ENCODE measurements at places on chromosomes 12 and 14.

GRCh38 chr12:116196752-116197718 is 80.5 kb downstream of the MED13L start:
- DNase-seq, result no peak

DNA sequence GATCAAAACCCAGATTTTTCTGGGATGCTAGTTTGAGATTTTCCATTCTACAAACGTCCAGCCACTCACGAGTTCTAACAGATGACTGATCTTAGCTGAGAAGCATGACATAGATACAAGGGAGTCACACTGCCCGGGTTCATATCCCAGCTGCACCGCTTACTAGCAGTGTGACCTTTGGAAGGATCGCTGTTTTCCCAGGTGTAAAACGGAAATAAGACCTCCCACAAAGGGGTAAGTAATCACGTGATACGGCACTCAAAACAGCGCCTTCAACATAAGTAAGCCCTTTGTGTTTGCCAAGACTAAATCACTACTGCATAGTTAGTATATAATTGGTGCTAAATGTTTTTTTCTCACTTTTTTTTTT is 624 bp upstream of the PWP1 start:
- peak; percentile 12 for DNase-seq

DNA sequence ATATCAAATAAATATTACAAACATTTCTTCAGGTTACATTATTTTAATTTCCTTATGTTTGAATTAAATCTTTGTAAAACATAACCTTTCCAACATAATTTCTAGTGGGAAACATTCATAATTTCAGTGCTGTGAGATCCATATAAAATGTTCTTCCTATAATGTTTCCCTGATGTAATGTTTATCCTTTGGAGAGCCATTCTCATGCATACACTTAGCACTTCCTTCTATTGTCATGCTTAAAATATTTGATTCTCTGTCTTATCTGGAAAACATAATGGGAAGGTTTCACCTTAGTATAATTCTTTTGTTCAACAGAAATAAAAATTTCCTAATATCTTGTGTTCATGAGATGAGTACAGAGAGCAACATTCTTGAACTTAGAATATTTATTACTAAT is 472.5 kb downstream of the ADAMTS20 start:
- no peak for DNase-seq

DNA sequence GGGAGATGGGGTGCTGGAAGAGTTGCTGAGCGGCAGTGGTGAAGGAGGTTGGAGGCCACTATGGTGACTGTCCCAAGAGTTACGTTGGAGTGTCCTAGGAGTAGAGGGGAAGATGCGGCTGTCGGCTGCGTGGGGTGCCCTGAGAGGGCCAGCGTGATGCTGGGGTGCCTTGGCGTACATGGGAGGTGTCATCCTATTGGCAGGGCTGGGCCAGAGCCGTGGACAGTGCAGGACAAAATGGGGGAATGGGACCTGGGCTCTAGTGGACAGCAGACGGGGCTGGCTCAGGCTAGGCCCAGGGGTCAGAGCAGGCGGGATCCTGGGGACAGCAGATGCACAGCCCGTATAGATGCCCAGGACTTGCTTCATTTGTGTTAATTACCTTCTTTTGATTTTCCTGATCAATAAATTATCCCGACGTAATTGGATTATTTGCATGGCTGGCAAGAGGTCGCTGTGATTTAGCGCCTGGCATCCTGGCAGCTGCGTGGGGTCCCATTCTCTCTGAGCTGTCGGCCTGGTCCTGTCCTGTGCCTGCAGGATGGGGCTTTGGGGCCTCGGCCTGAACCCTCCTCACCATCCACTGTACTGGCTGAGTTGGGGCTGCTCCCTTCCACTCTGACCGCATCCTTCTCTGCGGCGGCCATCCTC is 203.9 kb upstream of the C14orf180 start:
- DNase-seq, result no peak

DNA sequence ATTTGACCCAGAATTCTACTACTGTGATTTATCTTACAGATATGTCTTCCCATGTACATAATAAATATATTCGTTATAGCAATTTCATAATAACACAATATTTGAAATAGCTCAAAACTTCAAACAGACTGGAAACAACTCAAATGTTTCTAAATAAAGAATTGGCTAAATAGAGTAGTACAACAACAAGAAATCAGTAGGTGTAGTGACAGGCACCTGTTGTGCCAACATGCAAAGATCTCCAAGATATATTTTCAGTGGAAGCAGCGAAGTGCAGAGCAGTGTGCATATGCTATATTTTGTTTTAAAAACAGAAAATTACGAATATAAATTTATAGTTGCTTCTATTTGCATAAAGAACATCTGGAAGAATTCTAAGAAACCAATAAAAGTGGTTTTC is 60.9 kb downstream of the GRIP1 start:
- no peak for DNase-seq

- no peak for DNase-seq
These were observed 45.9 kb downstream of the AEBP2 start for GRCh38 chr12:19485240-19485639.

DNA sequence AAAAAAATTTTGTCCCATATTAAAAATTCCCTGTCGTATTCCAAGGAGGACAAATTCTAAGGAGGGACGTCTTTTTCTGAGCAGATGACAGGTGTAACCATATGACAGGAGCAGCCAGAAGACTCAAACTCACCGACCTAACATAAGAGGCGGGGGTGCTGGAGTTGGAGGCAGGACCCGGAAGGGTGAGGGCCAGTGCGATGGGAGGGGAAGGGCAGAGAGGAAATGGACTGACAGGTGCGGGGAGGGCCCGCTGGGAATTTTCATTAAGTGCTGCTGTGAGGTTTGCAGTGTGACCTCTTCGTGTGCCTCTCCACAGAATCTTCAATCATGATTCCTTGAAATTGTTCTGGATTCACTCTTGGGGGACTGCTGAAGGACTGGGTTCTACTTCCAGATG is 189.4 kb downstream of the NTF3 start:
- DNase-seq, result no peak

DNA sequence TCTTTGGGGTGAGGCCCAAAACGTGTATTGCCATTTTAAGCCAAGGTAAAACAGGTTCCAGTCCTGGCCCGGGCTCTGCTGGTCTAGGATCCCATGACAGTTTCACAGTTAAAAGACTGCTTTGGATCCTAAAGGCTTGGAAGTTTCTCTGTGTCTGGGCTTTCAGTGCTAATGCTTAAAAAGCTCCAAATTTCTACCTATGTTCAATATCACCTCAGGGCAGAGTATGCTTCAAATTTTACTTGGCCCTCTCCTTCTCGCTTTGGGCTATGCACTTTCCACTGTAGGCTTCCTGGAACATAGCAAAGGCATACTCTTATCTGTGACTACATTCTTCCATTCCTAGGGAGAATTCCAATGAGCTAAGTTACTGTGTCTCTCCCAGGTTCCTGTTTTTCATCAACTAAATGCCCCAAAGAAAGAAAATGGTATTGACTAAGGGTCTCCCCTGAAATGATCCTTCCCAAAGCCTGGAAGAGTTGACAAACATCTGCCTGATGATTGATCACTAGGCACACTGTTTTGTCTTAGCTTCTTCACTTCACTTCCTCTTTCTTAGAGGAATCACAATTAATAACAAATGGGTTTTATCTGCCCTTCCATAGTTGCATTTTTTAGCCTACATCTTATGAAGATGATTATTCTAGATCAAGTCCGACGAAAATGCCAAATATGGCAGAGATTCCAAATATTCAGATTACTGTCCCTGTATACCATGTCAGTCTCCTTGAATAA is 79.4 kb downstream of the TMTC2 start:
- no peak for DNase-seq

- no peak for DNase-seq
These were observed 130.3 kb downstream of the NDUFA12 start for GRCh38 chr12:94872971-94873733.

- no peak for DNase-seq
These were observed 356.6 kb downstream of the CEP128 start for GRCh38 chr14:80584744-80585505.

DNA sequence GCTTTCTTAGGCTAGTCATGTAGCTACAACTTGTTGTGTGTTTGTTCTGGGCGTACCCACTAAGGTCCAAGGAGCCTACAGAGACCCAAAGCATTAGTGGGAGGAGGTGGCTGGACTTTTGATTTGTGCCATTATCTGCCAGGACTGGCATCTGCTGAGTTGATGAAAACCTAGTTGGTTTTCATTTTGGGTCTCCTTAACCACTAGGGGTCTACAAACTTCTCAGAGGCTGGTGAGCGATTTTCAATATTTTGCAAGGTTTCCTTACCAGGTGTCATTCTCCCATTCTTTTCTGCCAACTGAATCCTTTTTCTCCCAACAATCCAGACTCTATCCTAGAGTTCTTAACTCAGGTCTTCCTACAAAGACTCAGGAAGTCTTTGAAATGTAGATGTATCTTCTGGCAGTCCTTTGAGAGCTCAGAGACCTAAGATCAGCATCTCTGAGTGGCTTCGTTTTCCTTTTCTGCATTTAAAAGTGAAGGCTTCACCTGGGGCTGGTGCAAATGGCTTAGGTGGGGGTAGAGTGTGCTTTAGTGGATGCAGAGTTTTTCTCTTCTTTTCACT is 150.0 kb upstream of the RMST start:
- DNase-seq, result no peak

- no peak for DNase-seq
These were observed 93.6 kb downstream of the TNFAIP2 start for GRCh38 chr14:103216857-103217256.

GRCh38 chr12:91507754-91508153 is 325.1 kb upstream of the DCN start:
- no peak for DNase-seq

DNA sequence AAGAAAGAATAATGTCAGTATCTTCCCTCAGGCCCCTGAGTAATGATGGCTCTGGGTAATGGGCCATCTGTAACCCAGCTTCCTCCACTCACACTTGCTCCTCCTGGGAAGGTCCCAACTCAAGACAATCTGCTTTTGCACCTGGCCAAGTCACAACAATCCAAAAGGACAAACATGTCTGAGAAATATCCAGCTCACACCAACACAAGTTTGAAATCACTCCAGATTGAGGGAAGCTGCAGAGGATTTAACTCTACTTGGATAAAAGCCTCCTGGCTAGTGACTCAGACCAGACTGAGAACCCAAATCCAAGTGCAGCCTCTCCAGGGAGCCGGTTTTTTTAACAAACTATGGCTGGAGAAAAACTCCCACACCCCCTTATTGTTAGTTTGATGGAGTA is 34.2 kb downstream of the RTRAF start:
- DNase-seq, result no peak

DNA sequence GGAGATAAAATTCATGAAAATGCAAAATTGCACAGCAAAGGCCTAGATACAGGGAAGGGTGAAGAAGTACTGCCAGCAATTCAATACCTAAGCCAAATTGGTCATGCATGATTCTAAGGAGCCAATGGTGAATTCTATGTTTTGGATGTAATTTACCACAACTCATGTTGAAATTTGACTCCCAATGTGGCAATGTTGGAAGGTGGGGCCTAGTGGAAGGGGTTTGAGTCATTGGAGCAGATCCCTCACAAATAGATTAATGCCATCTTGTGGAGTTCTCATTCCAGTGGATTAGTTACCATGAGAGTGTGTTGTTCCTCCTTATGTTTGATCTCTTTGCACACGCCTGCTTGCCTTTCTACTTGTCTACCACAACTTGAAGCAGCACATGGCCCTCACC is 194.0 kb upstream of the ALG10 start:
- no peak for DNase-seq

DNA sequence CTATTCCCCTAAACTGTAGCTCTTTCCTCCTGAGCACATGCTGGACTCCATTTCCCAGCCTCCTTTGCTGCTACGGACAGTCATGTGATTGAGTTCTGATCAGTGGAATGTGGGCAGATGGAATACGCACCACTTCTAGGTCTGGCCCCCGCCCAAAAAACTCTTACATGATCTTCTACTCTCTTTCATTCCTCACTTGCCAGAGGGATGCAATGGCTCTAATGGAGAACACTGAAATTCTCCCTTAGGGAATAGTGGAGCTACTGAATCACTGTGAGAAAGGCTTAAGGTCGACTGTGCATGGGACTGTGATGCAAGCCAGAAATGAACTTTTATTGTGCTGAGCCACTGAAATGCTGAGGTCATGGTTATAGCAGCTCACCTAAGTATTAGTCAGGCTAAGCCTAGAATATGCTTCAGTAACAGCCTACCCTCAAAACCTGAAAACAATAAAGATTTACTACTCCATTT is 13.0 kb upstream of the TMED2 start:
- DNase-seq, result no peak

DNA sequence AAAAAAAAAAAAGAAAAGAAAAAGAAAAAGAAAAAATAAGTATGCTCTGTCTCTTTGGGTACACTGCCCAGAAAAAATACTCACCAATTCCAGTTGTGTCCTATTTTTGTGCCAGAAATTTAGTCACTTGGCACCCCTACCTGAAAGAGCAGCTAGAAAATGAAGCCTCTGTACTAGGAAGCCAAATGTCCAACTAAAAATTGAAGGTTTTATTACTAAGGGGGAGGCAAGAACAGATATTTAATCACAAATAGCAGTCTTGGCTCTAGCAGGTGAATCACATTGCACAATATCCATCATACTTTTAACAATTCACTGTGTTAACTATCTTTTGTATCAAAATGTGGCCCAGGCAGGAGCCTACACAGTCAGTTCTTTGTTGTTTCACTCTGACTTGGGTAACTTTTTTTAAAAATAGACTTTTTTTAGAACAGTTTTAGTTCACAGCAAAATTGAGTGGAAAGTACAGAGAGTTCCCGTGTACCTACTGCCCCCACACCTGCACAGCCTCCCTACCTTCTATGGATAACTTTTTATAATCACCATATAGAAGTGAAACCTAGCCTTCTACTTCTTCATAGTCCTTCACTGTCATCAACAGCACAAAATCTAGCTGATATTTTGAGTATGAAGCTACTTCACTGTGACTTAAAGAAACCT is 87.1 kb upstream of the ATF7IP start:
- DNase-seq, result no peak

DNA sequence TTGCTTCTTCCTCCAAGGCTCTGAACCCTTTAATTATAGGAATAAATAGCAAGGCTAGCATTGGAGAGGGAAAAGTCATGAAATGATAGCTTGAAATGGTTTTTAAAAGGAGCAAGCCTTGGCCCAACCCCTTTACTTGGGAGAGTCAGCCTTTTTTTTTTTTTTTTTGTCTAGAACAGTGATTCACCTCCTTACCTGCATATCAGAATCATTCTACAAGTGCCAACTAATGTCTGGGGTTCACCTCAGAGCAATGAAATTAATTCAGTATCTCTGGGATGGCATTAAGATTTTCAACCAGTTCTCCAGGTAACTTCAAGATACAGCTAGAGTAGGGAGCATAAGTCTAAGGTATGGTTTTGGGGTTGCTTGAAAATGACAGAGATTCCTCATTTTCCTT is 41.3 kb upstream of the TMTC2 start:
- DNase-seq, result no peak

DNA sequence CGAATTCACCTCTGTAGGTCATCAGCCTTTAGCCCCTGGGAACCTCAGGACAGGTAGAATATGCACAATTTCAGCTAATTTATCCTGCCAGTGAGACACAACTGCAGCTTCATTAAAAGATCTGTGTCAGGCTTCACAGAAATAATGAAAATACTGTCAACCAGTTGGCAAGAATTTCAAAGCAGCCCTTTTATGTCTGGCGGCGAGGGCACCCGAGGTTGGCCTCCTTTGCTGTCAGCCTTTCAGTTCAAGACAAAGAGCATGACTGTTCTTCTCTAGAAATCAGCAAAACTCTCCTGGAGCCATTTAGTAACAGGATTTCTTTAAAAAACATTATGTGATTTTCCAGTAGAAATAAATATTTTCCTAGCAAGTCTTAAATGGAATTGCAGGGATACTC is 75.9 kb downstream of the BBS10 start:
- no peak for DNase-seq

GRCh38 chr14:74134484-74134883 is 49.7 kb downstream of the LIN52 start:
- DNase-seq, result no peak
